Head of caudate nucleus (tissue), 42 donors: ENCODE measurements at places on chromosomes 3 and 15.

DNA sequence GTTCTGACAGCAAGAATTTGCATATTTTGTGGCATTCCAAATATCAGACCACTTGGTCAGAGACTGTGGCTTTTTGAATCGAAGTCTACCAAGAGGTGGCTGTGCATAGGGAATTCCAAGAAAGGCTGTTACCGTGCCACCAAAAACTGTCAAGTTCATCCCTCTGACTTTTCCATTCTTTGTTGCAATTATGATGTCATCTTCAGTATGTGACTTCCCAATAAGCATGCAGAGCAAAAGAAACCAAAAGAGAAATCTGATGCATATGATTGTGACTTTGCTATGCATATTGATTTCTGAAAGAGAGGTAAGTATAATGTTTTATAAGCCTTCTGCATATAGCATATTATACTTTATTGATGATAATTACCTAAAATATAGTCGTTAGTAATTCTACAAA, 6.5 kb downstream of the BCHE start:
- no peak for DNase-seq

DNA sequence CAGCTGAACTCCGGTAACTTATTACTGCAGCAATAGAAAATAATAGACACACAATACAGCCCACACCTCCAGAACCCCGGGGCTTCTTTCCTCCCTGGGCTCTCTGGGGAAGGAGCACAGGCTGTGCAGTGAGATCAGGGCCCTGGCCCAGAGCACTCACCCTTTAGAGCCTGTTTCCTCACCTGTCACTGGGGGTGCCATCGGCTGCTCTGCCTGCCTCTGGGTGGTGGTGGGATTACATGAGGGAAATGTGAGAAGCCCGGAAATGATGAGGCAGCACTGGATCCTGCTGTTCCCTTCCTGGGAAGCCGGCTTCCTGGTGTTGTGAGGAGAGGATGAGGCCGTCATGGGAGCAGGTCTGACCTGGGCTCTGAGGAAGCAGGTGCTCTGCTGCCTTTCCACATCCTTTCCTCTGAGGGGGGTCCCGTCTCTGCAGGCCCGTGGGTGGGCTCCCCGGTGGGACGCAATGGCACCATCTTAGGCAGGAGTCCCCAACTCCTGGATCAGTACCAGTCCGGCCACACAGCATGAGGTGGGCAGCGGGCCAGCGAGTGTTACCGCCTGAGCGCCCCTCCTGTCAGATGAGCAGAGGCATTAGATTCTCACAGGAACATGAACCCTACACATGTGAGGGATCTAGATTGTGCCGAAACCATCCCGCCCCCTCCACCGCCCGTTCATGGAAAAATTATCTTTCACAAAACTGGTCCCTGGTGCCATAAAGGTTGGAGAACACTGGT, 220.9 kb upstream of the CTDSPL start:
- no peak for DNase-seq

DNA sequence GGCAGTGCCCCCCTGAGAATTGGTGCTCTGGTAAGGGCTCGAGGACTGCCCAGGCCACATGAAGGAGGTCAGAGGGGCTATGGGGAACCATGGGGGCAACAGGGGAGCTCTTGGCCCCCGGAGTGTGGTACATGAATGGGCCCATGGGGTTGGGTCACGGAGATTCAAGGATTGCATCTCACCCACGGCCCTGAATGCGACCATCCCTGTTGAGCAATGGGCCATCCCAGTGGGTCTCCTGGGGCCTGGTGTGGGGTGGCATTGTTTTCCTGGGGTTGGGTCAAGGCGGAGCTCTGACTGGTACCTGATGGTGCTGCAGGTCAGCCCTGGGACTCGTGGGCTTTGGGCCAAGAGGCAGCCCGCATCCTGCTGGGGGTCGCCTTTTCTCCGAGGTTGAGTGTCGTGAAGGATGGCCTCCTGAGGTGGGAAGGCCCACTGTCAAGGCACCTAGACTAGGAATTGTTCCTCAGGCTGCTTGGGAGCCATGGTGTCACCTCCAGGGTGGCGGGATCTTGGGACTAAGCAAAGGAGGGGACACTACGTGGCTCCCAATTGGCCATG, 198.3 kb downstream of the UBE3A start:
- no peak for DNase-seq

GRCh38 chr3:104873331-104873730, 493.4 kb upstream of the ALCAM start:
- no peak for DNase-seq

GRCh38 chr15:67369359-67369998, 114.9 kb downstream of the IQCH start:
- no peak for DNase-seq

DNA sequence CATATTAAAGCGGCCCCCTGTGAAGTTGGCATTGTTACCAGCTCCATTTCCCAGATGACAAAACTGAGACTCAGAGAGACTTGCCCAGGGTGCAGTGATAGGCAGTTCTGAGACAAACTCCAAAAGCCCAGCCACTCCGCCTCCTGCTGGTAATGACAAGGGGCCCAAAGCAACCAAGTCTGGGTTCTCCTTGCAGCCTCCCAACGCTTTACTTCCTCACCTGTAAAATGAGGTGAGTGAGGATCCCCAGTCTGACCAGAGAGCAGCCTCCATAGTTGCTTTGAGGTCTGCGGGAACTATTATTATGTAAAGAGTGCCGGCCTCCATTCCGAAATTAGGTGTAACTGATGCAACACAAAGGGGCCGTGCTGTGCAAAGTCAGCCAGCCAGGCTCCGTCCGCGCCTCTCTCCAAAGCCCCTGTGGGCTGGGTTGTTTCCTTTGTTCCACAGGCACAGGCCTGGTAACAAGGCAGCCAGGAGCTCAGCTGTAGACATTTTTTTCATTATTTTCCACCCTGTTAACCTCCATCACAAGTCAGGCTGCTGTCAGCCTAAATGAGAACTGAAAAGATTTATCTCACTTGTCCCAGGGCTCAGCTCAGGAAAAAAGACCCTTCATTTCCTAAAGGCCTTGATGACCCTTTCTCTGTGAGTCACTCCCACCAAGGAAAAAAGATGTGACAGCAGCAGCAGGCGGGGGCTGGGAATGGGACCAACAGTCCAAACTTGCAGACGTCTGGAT, 139.1 kb upstream of the RAD18 start:
- no peak for DNase-seq

DNA sequence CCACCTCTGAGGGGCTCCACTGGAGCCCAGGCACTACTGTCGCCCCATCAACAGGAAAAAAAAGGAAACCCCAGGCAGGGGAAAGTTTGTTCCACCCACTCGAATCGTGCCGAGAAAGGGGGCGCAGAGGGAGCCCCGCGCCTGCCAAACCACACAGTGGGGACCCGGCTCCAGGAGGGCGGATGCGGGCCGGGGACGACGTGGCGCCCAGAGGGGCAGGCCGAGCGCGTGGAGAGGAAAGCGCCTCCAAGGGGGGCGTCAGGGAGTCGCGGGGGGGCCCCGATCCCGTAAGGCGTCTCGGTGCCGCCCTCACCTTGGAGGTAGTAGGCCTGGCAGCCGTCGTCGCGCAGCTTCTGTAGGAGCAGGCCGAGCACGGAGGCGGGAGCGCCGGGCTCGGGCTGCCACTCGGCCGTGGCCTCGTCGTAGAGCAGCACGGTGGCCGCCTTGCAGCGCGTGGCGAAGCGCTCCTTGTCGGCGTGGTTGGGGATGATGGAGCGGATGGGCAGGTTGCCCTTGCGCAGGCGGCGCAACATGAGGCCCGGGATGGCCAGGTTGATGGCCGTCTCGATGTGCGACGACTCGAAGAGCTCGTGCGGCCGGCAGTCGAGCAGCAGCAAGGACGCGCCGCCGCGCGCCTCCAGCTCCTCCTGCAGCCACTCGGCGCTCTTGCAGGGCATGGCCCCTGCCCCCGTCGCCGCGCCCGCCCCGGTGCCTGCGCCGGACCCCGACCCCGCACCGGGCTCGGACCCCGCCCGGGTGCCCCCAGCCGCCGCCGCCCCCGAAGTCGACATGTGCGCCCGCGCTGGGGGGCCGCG, 627 bp downstream of the DUSP7 start:
- peak; percentile 52 for DNase-seq

DNA sequence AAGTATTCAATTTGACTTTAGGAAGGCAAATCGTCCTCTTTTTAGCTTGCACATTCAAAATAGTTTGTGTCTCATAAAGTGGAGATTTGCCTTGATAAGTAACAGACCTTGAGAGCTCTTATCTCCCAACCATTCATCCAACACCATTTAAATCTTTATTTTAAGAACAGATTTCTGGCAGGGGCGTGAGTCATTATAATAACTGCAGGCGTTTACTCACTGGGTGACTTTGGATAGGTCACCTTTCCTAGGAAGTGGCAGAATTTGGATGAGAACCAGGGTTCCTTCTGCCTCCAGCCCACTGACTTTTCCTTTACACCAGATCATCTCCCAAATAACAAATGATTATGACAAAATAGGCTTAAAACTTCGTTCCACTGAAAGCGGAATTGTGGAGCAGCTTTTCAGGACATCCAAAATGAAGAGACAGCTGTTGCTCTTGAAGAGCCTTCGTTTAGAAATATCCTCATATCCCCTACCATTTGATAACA, 5.0 kb downstream of the LMCD1 start:
- no peak for DNase-seq

GRCh38 chr15:38518084-38518483, 46.5 kb downstream of the RASGRP1 start:
- DNase-seq: no peak

- no peak for DNase-seq
Observed at GRCh38 chr3:10470120-10471053, 35.0 kb downstream of the ATP2B2 start.

- no peak for DNase-seq
Observed at GRCh38 chr3:193640165-193640715, 47.2 kb downstream of the OPA1 start.

DNA sequence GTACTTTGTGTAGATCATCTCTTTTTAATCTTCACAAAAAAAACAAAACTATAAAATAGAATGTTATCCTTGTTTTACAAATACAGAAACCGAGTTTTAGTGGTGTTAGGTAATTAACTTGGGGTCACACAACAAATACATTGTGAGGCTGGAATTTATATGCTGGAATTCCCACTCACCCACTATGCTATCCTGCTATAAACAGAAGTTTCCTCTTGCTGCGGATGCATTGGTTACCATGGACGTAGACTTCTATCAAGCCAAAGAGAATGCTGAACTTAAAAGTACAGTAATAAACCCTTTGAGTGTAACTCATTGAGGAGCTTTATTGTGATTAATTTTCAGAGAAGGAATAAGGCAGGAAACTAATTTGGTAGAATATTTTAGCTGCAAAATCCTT, 9.2 kb downstream of the SNAP23 start:
- no peak for DNase-seq

- no peak for DNase-seq
Observed at GRCh38 chr3:122523317-122523716, 8.6 kb upstream of the KPNA1 start.

- no peak for DNase-seq
Observed at GRCh38 chr3:59127071-59127470, 77.2 kb upstream of the CFAP20DC start.

DNA sequence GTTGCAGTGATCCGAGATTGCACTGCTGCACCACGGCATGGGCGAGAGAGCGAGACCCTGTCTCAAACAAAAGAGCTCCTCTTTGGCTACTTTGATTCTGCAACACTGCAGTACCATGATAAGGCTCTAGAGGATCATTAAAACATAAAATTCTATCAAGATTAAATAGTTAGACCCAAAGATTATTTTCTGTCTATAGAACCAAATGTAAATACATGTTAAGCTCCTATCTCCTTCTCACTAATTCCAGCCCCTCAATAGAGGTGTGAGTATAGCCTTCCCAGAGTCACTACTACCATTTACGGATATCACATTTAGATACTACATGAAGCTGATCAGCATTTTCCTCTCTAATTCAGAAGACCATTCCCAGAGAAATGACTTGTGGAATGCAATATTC, 4.3 kb upstream of the MUC13 start:
- DNase-seq: no peak

GRCh38 chr3:106093616-106094015, 224.8 kb upstream of the CBLB start:
- no peak for DNase-seq

DNA sequence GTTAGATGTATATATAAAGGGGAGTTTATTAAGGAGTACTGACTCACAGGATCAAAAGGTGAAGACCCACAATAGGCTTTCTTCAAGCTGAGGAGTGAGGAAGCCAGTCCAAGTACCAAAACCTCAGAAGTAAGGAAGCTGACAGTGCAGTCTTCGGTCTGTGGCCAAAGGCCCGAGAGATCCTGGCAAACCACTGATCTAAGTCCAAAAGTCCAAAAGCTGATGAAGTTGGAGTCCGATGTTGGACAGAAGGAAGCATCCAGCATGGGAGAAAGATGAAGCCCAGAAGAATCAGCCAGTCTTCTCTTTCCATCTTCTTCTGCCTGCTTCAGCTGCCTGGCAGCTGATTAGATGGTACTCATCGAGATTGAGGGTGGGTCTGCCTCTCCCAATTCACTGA, 107.5 kb downstream of the BCHE start:
- DNase-seq: no peak

- no peak for DNase-seq
Observed at GRCh38 chr3:106635271-106635670, 742.0 kb upstream of the CCDC54 start.

GRCh38 chr3:139112230-139112558, 67.5 kb upstream of the PRR23C start:
- DNase-seq: no peak

GRCh38 chr15:81373176-81373575, 837 bp downstream of the TMC3 start:
- no peak for DNase-seq

- no peak for DNase-seq
Observed at GRCh38 chr3:156509189-156510174, 45.4 kb downstream of the SSR3 start.

GRCh38 chr3:73772076-73772886, 147.5 kb upstream of the PDZRN3 start:
- DNase-seq: no peak

DNA sequence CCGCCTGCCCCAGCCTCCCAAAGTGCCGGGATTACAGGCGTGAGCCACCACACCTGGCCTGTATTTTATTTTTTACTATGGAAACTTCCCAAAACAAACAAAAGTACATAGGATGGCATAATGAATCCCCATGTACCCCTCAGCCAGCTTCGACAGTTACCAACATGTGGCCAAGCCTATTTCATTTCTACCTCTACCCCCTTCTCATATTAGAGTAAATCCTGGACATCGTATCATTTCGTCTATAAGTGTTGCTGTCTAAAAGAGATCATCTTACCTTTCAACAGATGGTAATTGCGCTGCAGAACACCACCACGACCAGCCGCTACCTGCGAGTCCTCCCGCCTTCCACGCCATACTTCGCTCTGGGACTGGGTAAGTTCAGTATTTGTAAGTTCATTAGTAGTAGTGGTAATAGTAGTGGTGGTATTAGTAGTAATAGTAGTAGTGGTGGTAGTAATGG, 44.9 kb downstream of the DLEC1 start:
- no peak for DNase-seq

DNA sequence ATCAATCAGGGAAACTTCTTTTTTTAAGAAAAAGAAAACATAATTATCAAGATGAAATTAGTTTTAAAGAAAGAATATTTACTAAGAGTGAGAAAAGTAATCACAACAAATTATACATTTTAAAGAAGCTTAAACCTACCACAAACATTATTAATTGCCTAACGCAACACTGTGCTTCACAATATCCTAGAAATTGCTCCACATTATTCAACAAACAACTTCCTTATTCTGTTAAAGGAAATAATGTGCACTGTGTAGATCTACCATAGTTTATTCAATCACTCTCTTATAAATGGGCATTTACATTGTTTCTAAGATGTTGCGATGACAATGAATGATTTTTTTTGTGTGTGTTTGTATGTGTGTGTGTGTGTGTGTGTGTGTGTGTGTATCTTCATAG, 525.9 kb upstream of the KCNMB2 start:
- DNase-seq: no peak

GRCh38 chr3:42795621-42796181, 8.6 kb downstream of the HIGD1A start:
- no peak for DNase-seq
